ENCODE measurements at places on chromosomes 2 and 18. TPM values are rescaled to one million over a fixed set of nuclear protein-coding genes. Genes with fewer than 3 reads are reported as not detected.

The COL3A1 gene
- 1,834 TPM for total RNA-seq

The TMEM182 gene
- 2.6 TPM for total RNA-seq

The RNMT gene
- total RNA-seq: 22.7 TPM

The UBE2F gene
- 41.0 TPM for total RNA-seq

The CNOT11 gene
- 42.8 TPM for total RNA-seq

The OSBPL6 gene
- total RNA-seq: 2.9 TPM

The SCLY gene
- 9.7 TPM for total RNA-seq

The ATRAID gene
- 225 TPM for total RNA-seq
